Small intestine (tissue), 16 donors: ENCODE measurements at places on chromosomes 5 and 9.

- no peak for DNase-seq
Observed at GRCh38 chr5:150206098-150206778, 16.4 kb downstream of the SLC6A7 start.

DNA sequence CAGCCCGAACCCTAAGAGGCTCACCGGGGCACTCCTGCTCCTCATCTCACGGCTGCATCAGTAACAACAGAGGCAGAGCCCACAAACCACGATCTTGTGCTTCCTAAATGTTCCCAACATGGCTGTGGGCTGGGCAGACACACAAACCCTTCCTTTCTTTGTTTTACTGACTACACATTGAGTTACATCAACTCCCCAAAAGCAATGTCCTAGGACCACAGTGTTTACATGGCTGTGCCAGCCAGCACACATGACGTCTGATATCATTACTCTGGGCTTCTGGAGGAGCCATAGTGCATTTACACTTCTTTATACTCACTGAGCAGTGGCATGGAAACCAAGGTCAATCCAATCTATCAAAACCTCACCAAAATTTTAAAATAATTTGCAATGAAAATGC, 101.4 kb downstream of the LHFPL2 start:
- no peak for DNase-seq

GRCh38 chr9:107895501-107896001, 406.0 kb upstream of the KLF4 start:
- no peak for DNase-seq

- no peak for DNase-seq
Observed at GRCh38 chr5:66277981-66278380, 133.9 kb downstream of the SREK1 start.

DNA sequence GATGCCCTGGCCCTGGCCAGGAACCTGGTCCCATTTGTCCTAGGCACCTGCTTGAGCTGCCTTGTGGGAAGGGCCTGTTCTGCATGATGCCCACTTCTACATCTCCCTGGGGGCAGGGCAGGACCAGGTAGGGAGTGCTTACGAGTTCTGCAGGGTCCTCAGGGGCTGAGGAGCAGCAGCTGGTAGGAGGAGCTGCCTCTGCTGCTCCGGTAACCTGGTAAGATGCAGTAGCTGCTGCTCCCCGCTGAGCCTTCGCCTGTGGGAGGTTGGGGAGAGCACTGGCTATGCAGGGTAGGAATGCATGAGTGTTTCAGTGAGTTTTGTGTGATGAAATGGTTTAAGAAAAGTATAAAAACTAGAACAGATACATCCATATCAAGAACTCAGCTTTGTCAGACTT, 13.6 kb downstream of the LRRC8A start:
- DNase-seq, result no peak

DNA sequence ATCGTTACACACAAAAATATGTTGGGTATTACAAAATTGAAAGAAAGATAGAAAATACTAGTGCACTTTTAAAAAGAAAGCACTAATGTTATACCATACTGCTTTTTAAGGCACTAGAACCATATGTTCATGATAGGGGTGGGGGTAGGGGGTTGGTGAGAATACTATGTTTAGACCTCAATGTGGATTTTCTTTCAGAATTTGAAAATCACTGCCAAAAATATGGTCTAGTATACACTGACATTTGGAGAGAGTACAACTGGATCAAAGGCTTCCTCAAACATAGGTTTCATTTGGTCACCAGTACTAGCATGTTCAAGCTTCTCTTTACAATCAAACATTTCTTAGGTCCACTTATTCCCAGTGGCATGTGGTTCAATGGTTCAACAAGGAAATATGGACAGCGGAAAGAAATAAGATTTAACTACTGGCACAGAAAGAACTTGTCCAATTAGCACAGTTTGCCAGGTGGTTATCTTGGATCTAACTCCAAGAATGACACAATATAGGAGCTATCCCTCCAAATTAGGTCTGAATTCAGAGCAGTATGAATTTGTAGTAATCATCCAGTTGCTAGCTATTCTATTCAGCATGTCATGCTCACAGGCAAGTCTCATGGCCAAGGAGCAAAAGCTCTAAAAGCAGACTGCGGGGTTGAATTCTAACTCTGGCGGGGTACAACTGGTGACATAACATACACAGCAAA, 139.3 kb downstream of the SLC24A2 start:
- DNase-seq, result no peak

- DNase-seq, result no peak
Observed at GRCh38 chr5:134118212-134118835, 3.8 kb downstream of the TCF7 start.

DNA sequence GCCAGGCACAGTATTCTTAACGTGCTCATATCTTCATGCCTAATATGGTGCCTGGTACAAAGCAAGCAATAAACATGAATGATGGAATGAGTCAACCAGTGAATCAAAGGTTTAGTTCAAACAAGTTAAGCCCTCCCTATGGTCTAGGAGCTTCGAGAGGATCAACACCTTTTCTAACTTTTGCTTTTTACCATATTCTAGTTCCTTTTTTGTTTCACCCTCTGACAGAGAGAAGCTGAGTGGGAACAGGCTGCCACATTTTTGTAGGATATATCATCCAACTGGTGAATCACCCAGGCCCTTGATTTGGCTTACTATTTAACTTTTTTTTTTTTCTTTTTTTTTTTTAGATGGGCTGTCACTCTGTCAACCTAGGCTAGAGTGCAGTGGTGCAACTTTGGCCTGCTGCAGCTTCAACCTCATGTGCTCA, 39.3 kb upstream of the TNC start:
- peak; percentile 32 for DNase-seq

GRCh38 chr9:87713988-87714330, 12.0 kb upstream of the CTSL start:
- no peak for DNase-seq

- peak; percentile 77 for DNase-seq
Observed at GRCh38 chr9:34560599-34561214, 28.8 kb downstream of the CNTFR start.

- DNase-seq, result peak; percentile 22
Observed at GRCh38 chr5:21802869-21803490, 1050.2 kb downstream of the CDH12 start.

- DNase-seq, result no peak
Observed at GRCh38 chr9:117521293-117521692, 106.4 kb upstream of the ASTN2 start.

DNA sequence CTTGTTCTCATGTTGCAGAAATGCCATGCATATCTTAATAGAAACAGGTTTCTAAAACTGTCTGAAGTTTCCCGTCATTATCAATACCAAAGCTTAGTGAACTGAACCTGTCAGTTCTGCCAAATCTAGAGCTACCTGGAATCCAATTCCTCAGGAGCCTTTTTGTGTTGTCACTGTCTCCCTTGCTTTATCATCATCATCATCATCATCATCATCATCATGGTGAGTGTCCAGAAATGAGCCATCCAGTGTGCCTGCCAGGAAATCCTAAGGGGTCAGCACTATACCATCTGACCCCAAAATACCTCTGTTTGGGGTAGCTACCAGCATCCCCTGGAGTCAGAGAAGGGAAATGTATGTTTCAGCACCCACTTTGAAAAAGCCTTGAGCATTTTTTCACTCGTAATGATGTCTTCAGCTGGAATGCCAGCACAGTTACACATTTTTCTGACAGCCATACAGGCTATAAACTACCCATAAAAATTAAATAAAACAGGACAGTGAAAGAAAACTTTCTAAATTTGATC, 150.3 kb downstream of the NR2F1-AS1 start:
- DNase-seq, result no peak

- DNase-seq, result no peak
Observed at GRCh38 chr5:175823731-175824525, 47.5 kb upstream of the CPLX2 start.

DNA sequence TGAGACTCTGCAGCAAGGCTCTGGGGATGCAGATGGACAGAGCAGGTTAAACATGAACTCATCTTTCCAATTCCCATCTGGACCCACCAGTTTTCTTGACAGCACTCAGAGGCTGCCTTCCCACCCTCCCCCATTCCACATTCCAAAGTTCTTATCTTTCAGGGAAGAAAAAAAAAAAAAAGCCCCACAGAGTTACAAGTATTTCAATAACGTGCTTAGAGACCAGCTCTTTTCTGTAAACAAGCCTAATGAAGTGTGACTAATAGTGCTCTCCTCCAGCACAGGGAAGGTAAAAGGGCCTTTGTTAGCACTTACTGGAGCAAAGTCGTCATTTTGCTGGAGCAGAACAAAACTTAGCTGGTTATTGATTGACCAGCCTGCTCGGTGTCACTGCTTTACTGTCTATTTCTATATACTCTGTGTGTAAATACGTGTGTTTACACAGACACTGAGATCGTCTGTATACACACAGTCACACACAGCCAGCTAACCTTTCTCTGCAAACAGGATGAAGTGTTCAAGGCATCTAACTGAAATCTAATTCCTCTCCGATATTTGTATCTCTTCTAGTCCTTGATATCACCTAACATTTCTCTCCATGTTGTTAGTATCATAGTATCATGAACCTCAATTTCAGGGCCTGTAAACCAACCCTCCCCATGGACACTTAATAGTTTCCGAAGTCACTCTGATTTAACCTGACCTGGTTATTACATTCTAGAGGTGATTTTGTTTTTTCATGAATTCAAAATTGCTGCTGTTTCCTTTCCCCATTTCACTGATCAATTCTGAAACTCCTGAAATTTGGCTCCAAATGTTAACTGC, 84.9 kb downstream of the ZNF608 start:
- DNase-seq, result peak; percentile 74

DNA sequence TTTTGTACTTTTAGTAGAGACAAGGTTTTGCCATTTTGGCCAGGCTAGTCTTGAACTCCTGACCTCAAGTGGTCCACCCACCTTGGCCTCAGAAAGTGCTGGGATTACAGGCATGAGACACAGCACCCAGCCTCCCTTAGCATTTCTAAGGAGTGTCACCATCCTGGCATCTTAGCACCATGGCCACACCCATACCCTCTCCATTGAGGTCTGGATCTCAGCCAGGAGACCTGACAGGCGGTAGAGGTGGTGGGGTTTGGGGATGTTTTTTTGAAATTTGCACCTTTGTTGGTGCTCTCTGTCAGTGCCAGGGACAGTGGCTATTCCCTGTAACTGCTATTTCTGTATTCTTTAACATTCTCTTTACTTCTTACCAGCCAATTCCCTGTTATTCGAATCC, 72.5 kb downstream of the TRIM36 start:
- DNase-seq, result no peak

DNA sequence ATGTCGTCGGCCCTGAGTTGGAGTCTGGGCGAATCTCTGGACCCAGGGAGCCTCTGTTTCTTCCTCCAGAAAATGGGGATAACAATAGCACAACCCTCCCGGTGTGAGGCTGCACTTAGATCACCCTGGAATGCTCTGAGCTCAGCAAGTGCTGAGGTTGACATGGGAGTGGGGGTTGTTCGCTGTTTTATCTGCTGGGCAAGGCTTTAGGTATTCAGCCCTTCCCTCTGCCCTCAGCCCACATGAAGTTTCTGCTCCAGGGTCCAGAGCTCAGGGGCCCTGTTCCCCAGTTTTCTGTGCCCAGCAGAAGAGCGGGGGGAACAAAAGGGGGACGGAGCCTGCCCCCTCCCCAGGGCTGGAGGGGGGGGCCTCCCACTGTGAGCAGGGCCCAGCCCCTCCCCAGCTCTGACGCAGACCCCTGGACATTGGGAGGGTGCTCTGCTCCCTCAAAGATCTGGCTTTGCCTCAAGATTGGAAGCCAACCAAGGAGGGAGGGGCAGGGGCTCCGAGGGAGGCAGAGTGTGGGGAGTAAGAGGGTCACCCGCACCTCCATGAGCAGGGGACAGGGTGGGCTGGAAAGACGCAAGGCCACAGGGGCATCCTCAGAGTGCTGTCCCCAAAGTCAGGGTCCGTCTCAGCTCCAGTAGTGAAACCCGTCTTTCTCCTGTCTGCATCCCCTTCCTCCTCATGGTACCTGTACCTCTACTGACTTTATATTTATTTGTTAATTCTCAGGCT, 215.6 kb downstream of the C9orf50 start:
- peak; percentile 93 for DNase-seq

GRCh38 chr9:92384375-92384774, 20.0 kb downstream of the OGN start:
- DNase-seq, result no peak

DNA sequence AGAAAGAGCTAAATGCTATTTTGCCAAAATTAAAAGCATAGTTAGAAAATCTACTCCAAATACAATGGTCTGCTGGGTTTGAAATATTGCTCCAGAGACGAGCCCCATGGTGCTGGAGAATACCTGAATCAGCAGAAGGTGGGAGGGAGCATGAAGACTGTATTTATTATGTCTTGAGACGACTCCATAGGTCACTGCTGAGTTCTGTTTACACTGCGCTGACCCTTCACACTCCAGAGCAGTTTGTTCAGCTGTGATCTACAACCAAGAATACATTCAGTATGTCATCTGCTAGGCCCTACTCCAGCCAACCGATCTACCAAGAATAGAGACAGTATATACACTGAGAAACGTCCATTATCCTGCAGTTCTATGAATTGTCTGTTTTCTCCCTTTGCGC, 150.5 kb downstream of the TLE1 start:
- no peak for DNase-seq

DNA sequence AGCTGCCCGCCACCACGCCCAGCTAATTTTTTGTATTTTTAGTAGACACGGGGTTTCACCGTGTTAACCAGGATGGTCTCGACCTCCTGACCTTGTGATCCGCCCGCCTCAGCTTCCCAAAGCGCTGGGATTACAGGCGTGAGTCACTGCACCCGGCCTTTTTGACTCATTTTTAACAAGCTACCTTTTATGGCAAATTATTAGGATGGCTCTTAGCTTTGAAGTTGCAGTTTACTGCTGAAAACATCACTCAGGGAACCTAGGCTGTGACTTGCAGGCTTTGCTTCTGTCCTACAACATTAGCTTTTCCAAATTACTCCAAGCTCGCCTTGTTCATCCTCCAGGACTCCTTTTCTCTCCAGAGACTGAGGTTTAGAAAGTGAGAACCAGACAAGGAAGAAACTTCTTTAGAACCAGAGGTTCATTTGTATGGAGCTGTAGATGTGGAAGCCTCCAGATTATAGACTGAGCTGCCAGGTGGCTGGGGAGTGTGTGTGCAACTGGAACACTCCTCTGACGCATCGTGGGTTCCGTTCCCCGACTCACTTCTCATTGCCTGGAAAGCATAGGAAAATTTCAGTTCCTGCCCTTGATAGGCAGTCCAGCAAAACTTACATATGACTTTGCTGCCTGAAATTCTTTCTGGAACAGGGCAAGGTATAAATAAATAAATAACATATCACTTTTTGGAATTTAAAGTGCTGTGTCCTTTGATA, 23.8 kb upstream of the SPTAN1 start:
- no peak for DNase-seq

DNA sequence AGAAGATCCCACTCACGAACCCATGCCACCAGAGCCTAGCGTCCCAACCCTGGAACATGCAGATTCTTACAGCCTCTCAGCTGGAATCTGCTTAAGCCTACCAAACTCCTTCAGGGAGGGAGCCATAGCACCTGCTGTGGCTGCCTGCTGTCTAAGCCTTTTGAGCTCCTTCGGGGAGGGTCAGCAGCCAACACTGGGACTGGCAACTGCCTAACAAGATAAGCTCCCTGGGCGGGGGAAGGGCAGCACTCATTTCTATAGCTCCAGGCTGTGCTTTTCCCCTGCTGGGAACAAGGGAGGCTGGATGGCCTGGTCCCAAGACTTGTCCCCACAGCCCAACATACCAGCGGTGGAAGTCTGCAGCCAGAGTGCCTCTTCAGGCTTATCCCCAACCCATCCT, 199.1 kb upstream of the OR13F1 start:
- no peak for DNase-seq

GRCh38 chr9:132986640-132987620, 8.4 kb downstream of the GFI1B start:
- peak; percentile 76 for DNase-seq
